Regular cardiac myocyte (primary cell): ENCODE measurements at places on chromosomes 12 and 14. TPM values are rescaled to one million over a fixed set of nuclear protein-coding genes. Genes with fewer than 3 reads are reported as not detected.

The DHRS2 gene
- total RNA-seq: under 0.01 and 0.19 TPM in 2 replicates

The ADAMTS20 gene
- total RNA-seq: not detected in 2 replicates

The MORN3 gene
- 0.56 and 0.58 TPM in 2 replicates for total RNA-seq

The SLC38A4 gene
- total RNA-seq: 0.28 and 1.7 TPM in 2 replicates

The MOK gene
- 15.2 and 19.7 TPM in 2 replicates for total RNA-seq

The LBHD2 gene
- not detected in 2 replicates for total RNA-seq

The TEX52 gene
- not detected in 2 replicates for total RNA-seq

The MIP gene
- total RNA-seq: 0.19 TPM in 1 of 2 replicates, not detected in the other

The BRAP gene
- 15.1 and 20.9 TPM in 2 replicates for total RNA-seq

The PPP1R1A gene
- not detected in 2 replicates for total RNA-seq

The TSHR gene
- not detected in 2 replicates for total RNA-seq

The PLEK2 gene
- total RNA-seq: 9.3 and 42.0 TPM in 2 replicates

The PPP2R5E gene
- total RNA-seq: 15.5 and 18.2 TPM in 2 replicates

The TSPAN9 gene
- 34.1 and 38.3 TPM in 2 replicates for total RNA-seq

The GSG1 gene
- 0.19 and 0.85 TPM in 2 replicates for total RNA-seq
